ENCODE measurements at places on chromosomes 4 and X. TPM values are rescaled to one million over a fixed set of nuclear protein-coding genes. Genes with fewer than 3 reads are reported as not detected.

DNA sequence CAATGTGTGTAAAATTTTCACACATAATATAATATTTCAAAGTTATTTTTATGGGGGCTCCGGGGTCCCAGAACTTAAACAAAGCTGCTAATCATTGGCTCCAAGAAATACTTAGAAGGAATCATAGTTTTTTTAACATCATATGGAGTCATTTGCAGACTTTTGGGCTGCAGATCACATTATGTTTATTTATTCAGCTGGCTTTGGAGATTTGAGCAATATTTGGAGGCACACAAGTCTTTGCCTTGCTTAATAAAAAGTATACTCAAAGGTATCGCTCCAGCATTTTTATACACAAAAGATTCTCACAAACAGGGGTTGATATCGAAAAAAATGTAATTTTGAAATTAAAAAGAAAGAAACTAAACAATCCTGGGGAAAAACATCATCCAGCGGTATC is 382.5 kb upstream of the TENM3 start:
- no peak overlapping the region for H3K27ac ChIP-seq
- DNase-seq = no peak
- H3K4me1 ChIP-seq = no peaks in the 10 kb centered on the region
- H3K36me3 ChIP-seq = no peaks in the 10 kb centered on the region
- no peaks in the 10 kb centered on the region for H3K27me3 ChIP-seq

DNA sequence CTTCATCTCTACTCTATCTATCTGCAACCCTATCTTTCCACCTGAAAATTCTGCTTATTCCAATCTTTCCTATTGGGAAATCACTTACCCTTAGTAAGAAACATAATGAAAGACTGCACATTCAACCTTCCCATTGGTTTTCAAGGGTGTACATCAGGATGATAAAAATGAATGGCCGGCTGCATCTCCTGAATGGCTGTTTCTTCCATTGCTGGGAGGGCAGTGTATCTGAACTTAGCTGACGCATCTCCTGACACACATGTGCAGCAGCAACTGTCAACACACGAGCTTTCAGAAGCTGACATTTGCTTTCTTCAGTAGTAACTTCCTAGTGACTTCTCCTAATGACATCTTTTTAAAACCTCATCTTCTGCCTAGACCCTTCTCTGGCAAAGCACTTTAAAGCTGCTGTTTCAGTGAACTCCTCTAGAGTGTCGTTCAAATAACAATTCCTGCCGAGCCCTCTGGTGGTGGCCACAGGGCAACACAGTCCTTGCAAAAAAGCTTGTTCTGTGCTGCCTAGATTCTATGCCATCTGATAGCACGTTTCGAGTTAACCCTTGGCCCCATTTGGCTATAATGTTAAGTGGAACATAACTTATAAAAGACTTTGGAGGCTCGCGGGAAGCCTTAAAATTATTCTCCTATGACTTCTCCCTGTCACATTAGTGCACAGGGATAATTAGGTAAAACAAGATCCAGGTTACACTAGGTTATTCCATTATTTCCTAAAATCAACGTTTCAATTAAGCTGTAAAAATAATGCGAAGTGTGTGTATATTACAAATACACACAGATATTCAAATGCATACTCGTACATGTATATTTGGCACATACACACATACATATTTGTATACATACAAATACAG is 2340.7 kb downstream of the PCDH7 start:
- H3K27ac ChIP-seq = no peak overlapping the region
- H3K27me3 ChIP-seq = no peaks in the 10 kb centered on the region
- no peak for DNase-seq
- H3K36me3 ChIP-seq = no peaks in the 10 kb centered on the region

DNA sequence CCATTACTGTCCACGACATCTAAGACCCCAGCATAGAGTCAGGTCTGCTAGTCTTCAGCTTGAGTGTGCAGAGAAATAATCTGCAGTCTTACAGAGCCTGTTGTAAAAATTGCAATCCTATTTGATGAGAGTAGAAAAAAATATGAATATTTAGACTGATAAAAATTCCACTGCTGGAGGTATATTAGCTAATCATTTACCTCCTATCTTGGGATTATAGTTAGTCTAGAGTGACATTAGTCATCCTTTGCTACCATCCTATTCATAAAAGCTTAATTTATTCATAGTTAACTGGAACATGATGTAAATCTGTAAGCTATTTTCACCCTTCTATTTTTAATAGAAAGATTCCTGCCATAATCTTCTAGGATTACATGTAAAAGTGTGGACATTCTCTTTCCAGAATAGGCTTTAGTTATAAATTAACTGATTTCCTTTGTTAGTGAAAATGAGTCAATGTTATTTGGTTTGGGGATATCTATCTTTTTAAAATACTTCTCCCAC is 26.7 kb downstream of the C4orf54 start:
- peaks cover 20% of the 10 kb centered on the region for H3K4me1 ChIP-seq
- no peak for DNase-seq
- H3K27ac ChIP-seq = no peak overlapping the region
- H3K36me3 ChIP-seq = no peaks in the 10 kb centered on the region

GRCh38 chr4:48748949-48749596 is 31.0 kb downstream of the FRYL start:
- no peak overlapping the region for H3K4me3 ChIP-seq
- H3K27ac ChIP-seq = no peak overlapping the region
- H3K36me3 ChIP-seq = peaks cover 31% of the 10 kb centered on the region
- DNase-seq = no peak

- DNase-seq = no peak
- no peaks in the 10 kb centered on the region for H3K27me3 ChIP-seq
- H3K4me3 ChIP-seq = no peak overlapping the region
- H3K27ac ChIP-seq = no peak overlapping the region
- H3K36me3 ChIP-seq = no peaks in the 10 kb centered on the region
- H3K4me1 ChIP-seq = no peaks in the 10 kb centered on the region
Observed at GRCh38 chr4:136751556-136751955, 780.7 kb downstream of the PCDH18 start.

DNA sequence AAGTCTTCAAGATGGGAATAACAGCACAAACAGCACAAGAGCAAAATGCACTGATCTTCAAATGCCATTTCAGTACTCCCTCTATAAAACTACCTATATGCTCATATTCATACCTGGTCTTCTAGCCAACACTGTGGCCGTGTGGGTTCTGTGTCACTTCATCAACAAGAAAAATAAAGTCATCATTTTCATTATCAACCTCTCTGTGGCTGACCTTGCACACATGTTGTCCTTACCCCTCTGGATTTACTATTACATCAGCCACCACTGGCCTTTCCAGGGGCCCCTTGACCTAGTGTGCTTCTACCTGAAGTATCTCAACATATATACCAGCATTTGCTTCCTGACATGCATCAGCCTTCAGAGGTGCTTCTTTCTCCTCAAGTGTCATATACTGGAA is 59.6 kb upstream of the GPR174 start:
- H3K27me3 ChIP-seq = no peaks in the 10 kb centered on the region
- peaks cover 33% of the 10 kb centered on the region for H3K4me1 ChIP-seq
- no peak overlapping the region for H3K27ac ChIP-seq
- DNase-seq = no peak

- H3K4me1 ChIP-seq = peaks cover 9% of the 10 kb centered on the region
- no peak overlapping the region for H3K4me3 ChIP-seq
- H3K27me3 ChIP-seq = no peaks in the 10 kb centered on the region
- no peaks in the 10 kb centered on the region for H3K36me3 ChIP-seq
Observed at GRCh38 chrX:46254641-46255040, 290.6 kb downstream of the ZNF674 start.

DNA sequence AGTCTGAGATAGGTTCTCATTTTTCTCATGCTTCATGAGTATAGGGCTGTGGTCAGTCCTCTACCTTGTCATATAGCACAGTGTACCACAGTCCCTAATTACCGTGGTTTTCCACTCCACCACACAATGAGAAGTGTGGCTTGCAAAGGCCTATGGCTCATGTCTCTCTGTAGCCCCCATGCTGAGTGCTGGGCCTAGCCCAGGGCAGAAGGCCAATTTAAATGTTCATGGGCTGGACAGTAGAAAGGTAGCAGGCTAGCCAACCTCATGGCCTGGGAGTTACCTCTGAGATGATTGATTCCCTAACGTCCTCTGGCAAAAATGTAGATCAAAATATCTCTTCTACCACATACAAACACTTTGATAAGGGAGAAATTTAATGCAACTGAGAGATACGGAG is 222.5 kb downstream of the AFF2 start:
- no peak overlapping the region for H3K27ac ChIP-seq
- no peak for DNase-seq
- H3K36me3 ChIP-seq = no peaks in the 10 kb centered on the region
- no peak overlapping the region for H3K4me3 ChIP-seq

DNA sequence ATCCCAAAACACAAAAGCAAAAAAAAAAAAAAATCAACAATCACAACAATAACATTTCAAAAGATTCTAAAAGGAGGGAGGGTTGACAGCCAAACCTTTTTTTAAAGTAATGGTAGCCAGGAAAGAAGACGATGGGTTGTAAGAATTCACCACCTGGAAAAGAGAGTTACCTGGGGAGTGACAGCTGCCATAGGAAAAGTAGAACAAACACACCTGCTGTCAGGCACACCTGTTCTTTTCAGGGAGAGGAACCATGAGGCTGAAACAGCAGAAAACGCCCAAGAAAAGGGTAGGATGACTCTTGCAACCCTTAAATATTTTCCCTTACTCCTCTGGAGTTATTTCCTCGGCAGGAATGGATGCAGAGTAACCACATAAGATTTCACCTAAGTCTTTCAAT is 388.4 kb upstream of the TEX13C start:
- H3K27me3 ChIP-seq = peaks cover 2% of the 10 kb centered on the region
- no peaks in the 10 kb centered on the region for H3K36me3 ChIP-seq
- H3K4me1 ChIP-seq = no peaks in the 10 kb centered on the region
- no peak overlapping the region for H3K27ac ChIP-seq
- no peak for DNase-seq

DNA sequence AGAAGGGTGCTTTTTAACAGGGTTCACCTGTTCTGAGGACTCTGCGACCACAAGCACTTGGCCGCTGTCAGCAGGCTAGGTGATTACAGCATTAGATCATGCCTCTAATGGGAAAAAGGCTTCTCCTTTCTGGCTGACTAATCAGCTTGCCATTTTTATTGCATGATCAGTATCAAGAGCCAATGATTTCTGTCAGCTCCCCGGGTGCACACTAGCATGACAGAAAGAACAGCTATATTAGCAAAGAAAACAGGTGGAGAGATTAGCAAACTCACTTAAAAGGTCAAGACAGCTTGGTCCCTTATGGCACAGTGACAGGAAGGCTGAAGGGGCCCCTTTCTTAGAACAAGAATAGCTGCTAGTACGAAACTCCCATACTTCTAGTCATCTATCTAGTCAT is 170.0 kb downstream of the SMIM20 start:
- H3K36me3 ChIP-seq = peaks cover 7% of the 10 kb centered on the region
- no peaks in the 10 kb centered on the region for H3K27me3 ChIP-seq
- no peak for DNase-seq
- H3K27ac ChIP-seq = peak overlapping the region; percentile 44
- H3K4me1 ChIP-seq = peaks cover 82% of the 10 kb centered on the region

The ARAP2 gene
- 70.7 TPM for total RNA-seq

The MAGEC2 gene
- not detected for total RNA-seq

The MAGEC3 gene
- total RNA-seq = not detected

The GLUD2 gene
- total RNA-seq = 0.60 TPM

The ADAM29 gene
- total RNA-seq = not detected

The PRRG3 gene
- not detected for total RNA-seq

The ZFP92 gene
- total RNA-seq = 1.9 TPM

All from activated CD4-positive, alpha-beta memory T cell treated with anti-CD3 and anti-CD28 coated beads, Interleukin-2, amount 10 ng/mL, durations not matched to agents 7 days and 5 days (primary cell).